IMR-90 (cell line): ENCODE measurements at places on chromosomes 16 and 17. TPM values are rescaled to one million over a fixed set of nuclear protein-coding genes. Genes with fewer than 3 reads are reported as not detected.

DNA sequence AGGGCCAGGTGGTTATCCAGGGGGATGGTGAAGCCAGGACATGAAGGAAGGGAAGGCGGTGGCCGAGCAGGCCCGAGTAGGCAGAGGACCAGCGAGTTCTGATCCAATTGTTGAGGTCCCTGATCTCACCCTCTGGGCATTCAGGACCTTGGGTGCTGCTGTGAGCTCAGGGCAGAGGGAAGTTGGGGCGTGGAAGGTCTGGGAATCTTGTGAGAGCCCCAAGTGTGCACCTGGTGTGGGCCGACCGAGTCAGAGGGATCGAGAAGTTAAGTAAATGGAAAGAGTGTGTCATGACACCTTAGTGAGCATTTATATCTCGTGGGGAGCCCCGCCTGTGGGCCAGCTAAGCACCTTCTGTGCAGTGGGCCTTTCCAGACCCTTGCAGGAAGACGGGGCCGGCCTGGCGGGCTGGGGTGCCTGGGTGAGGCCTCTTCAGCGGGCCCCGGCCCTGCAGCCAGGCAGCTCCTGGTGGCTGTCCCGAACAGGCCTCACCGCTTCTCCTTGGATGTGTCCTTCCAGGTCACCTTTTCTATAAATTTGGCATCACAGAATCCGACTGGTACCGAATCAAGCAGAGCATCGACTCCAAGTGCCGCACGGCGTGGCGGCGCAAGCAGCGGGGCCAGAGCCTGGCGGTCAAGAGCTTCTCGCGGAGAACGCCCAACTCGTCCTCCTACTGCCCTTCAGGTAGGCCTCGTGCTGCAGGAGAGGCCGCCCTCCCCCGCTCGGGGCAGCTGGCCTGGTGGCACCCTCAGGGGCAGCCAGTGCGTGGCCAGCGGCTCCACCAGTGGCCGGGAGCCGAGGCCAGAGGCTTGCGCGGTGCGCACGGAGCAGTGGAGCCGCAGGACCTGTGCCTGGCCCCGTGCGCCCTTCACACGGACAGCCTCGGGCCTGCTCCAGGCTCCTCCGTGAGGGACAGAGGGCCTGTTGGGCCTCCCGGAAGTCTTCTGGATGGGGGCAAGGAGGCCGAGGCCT is 76.0 kb downstream of the BANP start:
- no peak for DNase-seq

- peak; percentile 64 for DNase-seq
Measured at GRCh38 chr17:7177191-7177953, 1.8 kb downstream of the ASGR1 start.

DNA sequence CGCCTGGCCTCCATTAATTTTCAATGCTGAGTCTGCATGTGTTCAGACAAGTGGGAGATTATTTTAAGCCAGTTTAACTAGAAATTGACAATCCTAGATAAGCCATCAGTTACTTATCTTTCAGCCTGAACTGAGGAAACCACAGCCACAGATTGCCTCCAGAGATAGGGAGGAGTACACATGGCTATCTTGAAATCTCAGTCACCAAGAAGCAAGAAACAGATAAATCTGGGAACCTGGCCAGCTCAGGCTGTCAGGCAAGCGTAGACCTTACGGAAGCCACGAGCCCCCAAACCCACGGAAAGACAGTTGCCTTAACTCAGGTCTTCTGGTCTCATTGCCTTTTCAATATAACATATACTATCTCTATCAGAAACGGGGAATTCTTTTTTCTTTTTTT is 2.0 kb upstream of the GLG1 start:
- DNase-seq = no peak

GRCh38 chr17:29176558-29177351 is 3.4 kb downstream of the MYO18A start:
- DNase-seq = peak; percentile 43

GRCh38 chr17:15409721-15410250 is 57.6 kb downstream of the CDRT4 start:
- peak; percentile 98 for DNase-seq

GRCh38 chr16:4976079-4976478 is 17.9 kb downstream of the SEC14L5 start:
- DNase-seq = no peak

DNA sequence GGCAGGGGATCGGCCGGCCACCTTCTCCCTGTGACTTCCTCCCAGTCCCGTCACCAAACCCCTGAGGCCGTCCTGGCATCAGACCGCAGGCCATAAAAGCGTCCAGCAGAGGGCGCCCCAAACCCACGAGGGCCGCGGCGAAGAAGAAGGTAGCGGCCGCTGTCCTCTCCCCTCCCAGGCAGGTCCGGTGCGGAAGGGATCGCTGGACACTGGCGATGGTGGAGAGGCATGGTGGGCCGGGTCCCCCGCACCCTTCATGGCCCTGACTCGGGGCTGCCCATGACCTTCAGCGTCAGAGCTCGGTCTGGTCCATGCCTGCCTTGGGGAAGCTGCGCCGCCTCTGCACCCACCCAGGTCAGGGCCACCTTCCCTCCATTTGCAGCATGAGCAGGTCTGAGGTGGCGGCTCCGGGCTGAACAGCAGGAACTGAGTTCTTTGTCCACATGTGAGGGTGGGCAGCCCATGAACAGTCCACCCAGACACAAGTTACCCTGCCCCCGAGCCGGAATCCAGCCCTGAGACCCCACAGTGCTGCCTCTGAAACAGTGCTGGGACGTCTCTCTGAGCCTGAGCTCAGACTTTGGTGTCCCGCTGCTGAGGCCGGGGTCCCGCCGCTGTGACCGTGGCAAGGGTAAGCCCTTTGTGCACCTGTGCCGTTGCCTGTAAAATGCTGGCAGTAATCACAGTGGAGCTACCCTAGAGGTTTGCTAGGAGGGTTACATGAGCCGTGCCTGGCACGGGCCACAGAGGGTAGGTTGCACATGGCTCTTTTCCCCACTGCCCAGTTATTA is 40.8 kb upstream of the CMIP start:
- DNase-seq = peak; percentile 53

GRCh38 chr16:3458278-3458851 is 14.9 kb downstream of the NAA60 start:
- DNase-seq = peak; percentile 49

DNA sequence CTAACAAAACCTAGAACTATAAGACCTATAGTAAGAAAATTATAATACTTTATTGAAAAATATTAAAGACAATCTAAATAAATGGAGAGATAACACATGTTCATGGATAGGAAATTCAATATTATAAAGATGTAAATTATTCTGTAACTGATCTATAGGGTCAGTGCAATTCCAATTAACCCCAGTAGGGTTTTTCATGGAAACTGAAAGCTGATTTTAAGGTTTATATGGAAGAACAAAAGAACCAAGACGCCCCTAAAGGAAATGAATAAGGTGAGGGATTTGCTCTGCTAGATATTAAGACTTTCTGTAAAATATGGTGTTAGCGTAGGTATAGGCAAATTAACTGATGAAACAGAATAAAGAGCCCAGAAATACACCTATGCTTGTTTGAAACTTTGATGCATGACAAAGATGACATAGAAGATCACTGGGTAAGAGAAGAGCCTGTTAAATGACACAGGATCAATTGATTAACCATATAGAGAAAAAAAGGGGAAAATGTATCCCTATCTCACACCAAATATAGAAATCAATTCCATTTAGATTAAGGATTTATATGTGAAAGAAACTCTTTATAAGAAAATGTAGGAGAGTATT is 3.0 kb downstream of the ICAM2 start:
- no peak for DNase-seq

GRCh38 chr17:36128411-36128978 is 24.9 kb downstream of the CCL4 start:
- DNase-seq = no peak

DNA sequence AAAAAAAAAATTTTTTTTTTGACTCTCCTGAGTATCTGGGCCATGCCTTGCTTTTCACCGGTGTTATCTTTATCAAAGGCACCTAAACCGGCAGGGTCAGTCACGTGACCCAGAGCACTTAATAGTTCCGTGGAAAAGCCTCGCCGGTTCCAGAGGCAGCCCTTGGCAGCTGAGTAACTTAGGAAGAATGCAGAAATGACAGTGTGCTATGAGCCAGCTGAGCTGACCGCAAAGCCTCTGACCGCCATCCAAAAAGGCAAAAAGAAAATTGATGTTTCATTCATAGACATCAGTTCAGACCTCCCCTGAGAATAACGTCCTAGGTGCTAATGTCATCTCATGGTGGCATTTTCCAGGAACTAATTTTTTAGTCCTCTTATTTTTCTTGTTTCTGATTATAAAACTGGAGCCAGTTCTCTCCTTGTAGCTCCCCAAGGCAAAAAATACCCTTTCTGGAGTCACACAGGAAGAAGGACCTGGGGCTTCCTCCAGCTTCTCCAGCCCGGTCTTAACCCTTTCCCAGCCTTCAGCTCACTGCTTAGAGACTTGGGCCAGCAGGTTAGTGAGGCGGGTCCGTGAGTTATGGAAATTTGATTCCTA is 122.6 kb downstream of the SOCS1 start:
- DNase-seq = peak; percentile 96

DNA sequence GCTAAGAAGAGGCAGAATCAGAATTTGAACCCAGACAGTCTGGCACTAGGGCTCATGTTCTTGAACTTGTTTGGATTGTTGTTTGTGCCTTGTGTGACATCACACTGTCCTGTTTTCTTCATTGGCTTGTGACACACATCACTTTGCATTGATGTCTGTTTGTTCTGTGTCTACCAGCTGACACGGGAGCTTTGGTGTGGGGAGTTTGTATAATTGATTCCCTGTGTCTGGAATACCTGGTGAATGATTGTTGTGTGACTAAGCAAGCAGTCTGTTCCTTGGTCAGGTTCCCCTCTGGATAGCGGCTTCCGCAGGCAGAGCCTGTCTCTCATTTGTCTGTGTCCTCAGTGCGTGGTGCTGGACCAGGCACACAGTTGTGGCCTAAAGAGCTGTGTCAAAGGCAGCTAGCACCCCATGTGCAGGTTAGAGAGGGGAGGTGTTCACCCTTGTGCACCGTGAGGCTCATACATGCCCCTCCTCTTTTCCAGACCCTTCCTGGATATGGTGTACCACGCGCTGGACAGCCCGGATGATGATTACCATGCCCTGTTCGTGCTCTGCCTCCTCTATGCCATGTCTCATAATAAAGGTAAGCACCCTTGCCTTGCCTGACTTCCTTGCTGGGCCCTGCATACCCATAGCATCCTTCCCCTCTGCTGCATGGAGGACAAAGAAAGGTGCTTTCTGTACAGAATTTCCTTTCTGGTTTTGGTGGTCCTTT is 80.1 kb downstream of the CLEC16A start:
- DNase-seq = no peak

- DNase-seq = no peak
Measured at GRCh38 chr16:53209429-53209828, 154.6 kb downstream of the CHD9 start.

DNA sequence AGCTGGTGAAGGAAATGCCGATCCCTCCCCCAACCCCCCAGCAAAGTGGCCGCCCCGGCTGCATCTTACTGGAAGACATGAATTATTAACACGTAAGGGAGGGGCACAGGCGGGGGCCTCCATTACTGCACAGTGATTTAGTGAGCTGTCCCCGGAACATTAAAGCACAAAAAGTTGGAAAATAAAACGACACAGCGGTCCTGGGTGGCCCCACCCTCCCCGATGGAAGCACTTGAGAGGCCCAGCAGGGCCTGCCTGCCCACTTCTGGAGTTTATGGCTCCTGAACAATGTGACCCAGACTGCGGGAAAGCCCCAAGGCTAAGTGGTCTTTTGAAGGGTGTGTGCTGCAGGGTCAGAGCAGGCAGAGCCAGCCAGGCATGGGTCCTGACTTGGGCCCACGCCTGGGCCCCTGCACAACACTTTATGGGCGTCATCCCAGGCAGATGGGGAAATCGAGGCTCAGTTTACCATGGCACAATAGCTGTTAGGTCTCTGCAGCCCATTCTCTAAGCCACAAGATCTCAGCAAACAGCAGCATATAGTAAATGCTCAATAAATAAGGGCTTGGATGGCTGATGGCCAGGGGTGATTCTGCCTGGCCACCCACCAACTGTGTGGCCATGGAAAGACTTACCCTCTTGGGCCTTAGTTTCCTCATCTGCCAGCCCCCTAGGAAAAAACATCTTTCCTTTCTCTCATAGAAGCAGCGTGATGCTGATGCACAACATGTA is 22.8 kb downstream of the CCDC102A start:
- no peak for DNase-seq

DNA sequence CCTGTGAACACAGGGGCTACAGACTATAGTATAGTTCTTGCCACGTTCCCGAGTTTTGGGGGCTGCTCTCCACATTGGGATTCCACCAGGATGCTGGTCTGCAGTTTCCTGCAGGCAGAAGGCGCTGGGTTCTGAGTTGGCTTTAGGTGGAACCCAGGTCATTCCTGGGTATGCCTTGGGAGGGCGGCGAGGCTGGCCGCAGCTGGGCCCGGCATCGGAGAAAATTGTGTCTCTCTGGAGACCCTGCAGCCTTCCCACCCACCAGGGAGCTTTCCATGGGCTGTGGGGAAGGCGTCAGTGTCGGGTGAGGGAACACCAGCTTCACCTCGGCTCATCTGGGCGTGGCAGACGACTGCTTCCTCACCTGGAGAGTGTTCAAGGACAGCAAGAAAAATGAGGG is 183.6 kb downstream of the RAB11FIP4 start:
- no peak for DNase-seq

DNA sequence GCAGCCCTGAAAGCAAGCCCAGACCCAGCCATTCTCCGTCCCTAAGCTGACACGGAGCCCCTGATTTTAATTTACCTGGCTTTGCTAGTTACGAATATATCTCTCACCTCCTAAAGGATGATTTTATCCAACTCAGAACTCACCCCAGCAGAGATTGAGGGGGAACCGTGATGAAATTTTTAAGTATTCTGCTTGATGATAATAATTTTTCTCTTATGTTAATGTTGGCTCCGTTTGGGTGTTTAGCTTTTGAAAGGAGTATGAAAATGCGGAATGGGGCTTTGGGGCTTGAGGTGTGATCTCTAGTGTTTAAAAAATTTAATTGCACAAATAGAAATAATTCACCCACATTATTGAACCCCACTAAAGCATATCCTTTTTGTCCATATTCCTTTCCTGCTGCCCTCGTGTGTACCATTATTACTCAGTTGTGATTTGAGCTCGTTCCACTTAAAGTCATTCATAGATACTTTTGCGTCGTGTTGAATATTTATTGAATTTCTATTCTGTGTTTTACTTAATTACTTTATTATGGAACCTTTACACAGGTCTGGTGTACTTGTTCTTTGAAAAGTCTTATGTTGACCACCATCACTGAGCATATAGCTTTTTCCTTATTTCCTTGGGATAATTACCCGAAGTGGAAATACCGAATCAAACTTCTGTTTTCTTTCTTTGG is 775 bp downstream of the PRPSAP2 start:
- DNase-seq = no peak

GRCh38 chr17:41394254-41394996 is 3.0 kb downstream of the KRT31 start:
- peak; percentile 23 for DNase-seq

GRCh38 chr16:3149630-3150345 is 15.0 kb downstream of the ZNF213 start:
- DNase-seq = peak; percentile 42

GRCh38 chr17:21019976-21020586 is 22.7 kb downstream of the USP22 start:
- no peak for DNase-seq

GRCh38 chr17:57271821-57272220 is 15.5 kb downstream of the MSI2 start:
- DNase-seq = no peak

The CCL7 gene
- 0.18 and 0.28 TPM in 2 replicates for total RNA-seq

The CNEP1R1 gene
- 22.0 and 38.6 TPM in 2 replicates for total RNA-seq

The SEPHS2 gene
- 10.4 and 10.6 TPM in 2 replicates for total RNA-seq

The ARSG gene
- total RNA-seq = 2.9 and 3.1 TPM in 2 replicates

The GCGR gene
- not detected in 2 replicates for total RNA-seq

The CMTM3 gene
- total RNA-seq = 4.5 and 4.7 TPM in 2 replicates

The ITGA2B gene
- total RNA-seq = under 0.01 TPM in 2 replicates

The NHERF2 gene
- 18.6 and 20.8 TPM in 2 replicates for total RNA-seq

The SLX1A gene
- 8.4 and 11.4 TPM in 2 replicates for total RNA-seq

The CDH15 gene
- total RNA-seq = 0.18 and 0.28 TPM in 2 replicates

The HOXB7 gene
- 1.8 and 3.3 TPM in 2 replicates for total RNA-seq

The KRTAP9-4 gene
- total RNA-seq = not detected in 2 replicates

The CTDNEP1 gene
- total RNA-seq = 18.3 and 23.8 TPM in 2 replicates

The TSPOAP1 gene
- 0.56 and 0.90 TPM in 2 replicates for total RNA-seq
